Right atrium auricular region (tissue), 2 donors: ENCODE measurements at places on chromosomes 2 and 18. TPM values are rescaled to one million over a fixed set of nuclear protein-coding genes. Genes with fewer than 3 reads are reported as not detected.

GRCh38 chr2:11446733-11447248, 19.2 kb downstream of the E2F6 start:
- DNase-seq = peak; percentile 68

DNA sequence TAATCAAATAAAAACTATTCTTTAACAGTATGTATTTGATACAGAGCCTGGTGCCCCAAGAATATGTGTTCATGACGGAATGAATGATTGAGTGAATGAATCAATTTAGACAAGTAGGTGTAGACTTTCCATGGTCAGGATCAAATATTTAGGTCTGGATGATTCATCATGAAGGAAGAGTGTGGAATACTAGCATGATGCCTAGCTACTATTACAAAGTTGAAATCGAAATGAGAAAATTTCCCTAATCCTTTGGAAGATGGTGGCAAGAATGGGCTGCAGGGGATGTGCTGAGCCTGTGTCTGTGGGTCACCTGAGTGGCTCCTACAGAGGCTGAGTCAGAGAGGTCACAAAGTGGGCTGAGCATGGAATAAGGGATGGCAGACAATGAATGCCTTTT, 3.1 kb upstream of the MALT1 start:
- no peak for DNase-seq

DNA sequence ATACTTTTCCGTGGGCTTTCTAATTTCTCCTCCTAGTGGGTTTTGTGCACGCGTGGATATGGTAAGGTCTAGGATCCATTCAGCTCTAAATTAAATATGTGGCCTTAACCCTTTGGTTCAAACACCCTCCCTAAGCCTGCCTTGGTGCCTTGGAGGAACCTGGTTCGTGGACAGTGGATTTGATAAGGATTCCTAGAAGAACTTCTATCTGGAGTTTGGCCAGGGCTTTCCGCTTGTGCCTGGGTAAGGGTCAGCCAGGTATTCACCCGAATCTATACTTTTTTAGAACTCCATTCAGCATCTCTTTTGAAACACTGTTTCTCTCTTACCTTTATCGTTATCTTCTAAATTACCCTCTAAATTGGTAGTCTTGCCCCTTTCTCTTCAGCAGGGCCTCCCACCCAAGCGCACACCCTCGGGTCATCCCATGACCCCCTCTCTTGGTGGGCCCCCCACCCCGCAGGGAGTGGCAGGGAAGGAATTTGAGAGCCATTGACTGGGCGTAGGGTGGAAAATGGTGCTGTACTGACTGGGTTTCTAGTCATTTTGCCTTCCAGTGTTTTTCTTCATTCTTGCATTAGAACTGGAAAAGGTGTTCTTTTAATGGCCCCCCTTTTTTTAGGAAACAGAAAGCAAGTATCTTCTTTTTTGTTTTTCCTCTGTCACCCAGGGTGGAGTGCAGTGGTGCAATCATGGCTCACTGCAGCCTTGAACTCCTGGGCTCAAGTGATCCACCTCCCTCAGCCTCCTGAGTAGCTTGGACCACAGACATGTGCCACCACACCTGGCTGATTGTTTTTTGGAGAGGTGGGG, 1.8 kb downstream of the SOCS6 start:
- no peak for DNase-seq

DNA sequence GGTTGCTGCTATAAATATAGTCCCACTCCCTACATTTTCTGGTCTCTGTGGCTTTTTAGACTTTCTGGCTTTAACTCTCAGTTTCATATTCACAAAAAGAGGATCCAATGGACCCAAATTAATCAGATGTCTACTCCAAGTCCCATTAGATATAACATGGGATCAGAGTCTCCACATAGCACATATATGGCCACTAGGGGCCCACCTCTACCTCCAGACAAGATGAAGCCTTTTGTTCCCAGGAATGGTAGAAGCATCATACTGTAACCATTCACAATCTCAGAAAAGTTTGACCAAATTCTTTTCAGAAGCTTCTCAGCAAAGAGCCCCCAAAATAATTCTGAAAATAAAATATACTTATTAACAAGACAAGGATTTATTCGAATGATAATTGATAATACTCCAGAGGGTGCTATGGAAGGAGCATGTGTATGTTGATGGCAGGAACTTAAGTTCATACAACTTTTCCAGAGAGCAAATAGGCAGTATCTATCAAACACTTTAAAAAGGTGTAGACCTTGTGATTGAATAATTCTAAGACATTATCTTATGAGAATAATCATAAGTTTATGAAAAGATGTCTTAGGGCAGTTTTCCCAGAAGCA, 382.3 kb upstream of the CRIM1 start:
- no peak for DNase-seq

- peak; percentile 46 for DNase-seq
Measured at GRCh38 chr2:84878896-84879583, 1.8 kb downstream of the TRABD2A start.

GRCh38 chr2:15643791-15644585, 52.3 kb downstream of the DDX1 start:
- no peak for DNase-seq

DNA sequence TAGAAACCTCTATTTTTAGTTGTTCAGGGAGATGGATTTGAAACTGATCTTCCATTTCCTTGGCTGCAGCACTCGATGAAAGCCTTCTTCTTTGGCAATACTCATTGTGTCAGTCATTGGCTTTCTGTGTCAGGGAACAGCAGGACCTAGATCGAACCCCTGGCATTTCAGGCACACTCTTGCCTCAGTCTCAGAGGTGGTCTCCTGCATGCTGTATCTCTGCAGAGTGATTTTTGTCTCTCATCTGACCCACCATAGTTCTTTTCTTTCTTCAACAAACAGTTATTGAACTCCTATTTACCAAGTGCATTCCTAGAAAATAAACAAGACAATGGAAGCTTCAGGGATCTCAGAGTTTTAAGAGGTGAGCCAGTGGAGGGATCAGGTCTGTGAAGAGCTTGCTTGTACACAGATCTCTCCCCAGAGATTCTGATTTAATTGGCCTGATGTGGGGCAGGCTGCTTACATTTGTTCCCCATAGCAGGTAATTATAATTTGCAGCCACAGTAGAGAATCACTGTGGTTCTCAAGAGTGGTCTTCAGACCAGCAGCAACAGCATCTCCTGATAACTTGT, 473.1 kb upstream of the TCF4 start:
- no peak for DNase-seq

DNA sequence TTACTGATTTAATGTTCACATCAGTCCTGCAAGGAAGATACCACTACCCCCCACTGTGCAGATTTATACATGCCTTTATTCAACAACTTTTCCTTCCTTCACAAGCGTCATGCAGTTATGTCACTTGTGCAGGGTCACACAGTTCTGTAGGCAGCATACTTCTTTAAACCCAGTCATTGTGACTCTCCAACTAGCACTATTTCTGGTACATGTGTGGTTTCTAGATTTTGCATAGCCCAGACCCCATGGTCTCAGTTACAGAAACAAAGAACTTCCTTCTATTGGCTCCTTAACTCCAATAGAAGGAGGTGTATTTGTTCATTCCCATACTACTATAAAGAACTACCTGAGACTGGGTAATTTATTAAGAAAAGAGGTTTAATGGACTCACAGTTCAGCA, 333.1 kb downstream of the ZNF516 start:
- DNase-seq = no peak

DNA sequence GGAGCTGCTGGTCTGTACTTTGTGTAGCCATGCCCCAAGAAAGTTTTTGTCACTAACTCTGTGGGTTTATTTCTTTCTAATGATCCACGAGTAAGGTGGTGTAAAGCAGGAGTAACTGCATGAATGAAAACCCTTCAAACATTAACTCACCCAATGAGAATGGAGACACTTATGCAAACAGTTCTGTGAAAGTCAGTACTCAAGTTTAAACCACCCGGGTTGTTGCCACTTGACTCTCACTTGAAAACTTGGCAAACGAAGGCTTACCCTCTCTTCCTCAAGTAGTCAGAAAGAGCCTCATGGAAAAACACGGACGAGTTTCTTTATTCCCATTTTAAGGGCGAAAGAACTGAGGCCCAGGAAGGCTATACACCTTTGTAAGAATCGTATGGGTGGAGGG, 117.5 kb downstream of the MMADHC start:
- no peak for DNase-seq

GRCh38 chr18:73693091-73693490, 454.5 kb downstream of the FBXO15 start:
- no peak for DNase-seq

GRCh38 chr2:132949108-132949507, 279.1 kb upstream of the LYPD1 start:
- DNase-seq = no peak

- DNase-seq = no peak
Measured at GRCh38 chr18:37306432-37306831, 259.2 kb downstream of the CELF4 start.

GRCh38 chr18:59109375-59109774, 30.3 kb upstream of the SEC11C start:
- no peak for DNase-seq

DNA sequence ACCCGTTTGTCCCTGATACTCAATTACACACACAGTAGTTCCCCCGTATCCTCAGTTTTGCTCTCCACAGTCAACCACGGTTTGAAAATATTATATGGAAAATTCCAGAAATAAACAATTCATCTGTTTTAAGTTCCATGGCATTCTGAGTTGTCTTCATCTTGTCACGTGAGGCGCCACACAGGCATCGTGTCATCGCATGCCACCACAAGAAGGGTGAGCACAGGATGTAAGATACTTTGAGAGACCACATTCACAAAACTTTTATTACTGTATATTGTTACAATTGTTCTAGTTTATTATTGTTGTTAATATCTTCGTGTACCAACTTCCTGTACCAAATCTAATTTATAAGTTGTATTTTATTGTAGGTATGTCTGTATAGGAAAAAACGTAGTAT, 17.7 kb downstream of the ADNP2 start:
- DNase-seq = no peak

DNA sequence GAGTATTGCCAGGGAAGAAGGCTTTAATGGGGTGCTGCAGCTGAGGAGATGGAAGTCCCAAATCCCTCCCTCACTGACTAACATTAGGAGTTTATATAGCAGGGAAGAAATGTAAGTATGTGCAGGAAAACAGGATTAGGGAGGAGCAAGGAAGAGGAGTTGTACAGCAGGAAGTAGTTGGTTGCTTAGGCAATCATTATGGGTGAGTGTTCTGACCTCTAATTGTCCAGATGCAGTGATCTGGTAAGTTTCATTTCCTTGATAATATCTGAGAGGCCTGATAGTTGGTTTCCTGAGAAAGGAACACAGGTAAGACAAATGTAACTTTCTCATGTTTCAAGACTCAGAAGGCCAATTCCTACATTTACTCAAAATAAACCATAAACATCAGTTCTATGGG, 331.9 kb upstream of the GULP1 start:
- no peak for DNase-seq

GRCh38 chr18:63514888-63515678, 27.1 kb upstream of the SERPINB12 start:
- DNase-seq = no peak

DNA sequence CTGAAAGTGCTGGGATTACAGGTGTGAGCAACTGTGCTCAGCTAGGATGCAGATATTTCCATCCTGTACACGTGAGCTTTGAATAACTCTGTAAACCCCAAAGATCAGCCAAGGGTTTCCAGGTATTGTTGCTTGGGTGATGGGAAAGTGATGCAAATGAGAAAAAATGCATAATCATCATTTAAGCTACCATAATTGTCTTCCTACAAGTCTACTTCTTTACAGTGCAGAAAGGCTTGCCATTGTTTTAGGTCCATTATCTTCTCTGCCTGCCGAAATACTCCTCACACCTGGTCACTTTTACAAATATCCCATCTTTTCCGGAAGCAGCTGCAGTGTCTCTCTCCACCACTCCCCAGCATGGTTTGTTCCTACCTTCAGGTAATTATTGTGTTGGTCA, 259.8 kb upstream of the CCDC68 start:
- no peak for DNase-seq

- DNase-seq = no peak
Measured at GRCh38 chr2:122692400-122693083, 937.1 kb downstream of the TSN start.

GRCh38 chr2:219207134-219207883, 727 bp downstream of the ZFAND2B start:
- DNase-seq = no peak

DNA sequence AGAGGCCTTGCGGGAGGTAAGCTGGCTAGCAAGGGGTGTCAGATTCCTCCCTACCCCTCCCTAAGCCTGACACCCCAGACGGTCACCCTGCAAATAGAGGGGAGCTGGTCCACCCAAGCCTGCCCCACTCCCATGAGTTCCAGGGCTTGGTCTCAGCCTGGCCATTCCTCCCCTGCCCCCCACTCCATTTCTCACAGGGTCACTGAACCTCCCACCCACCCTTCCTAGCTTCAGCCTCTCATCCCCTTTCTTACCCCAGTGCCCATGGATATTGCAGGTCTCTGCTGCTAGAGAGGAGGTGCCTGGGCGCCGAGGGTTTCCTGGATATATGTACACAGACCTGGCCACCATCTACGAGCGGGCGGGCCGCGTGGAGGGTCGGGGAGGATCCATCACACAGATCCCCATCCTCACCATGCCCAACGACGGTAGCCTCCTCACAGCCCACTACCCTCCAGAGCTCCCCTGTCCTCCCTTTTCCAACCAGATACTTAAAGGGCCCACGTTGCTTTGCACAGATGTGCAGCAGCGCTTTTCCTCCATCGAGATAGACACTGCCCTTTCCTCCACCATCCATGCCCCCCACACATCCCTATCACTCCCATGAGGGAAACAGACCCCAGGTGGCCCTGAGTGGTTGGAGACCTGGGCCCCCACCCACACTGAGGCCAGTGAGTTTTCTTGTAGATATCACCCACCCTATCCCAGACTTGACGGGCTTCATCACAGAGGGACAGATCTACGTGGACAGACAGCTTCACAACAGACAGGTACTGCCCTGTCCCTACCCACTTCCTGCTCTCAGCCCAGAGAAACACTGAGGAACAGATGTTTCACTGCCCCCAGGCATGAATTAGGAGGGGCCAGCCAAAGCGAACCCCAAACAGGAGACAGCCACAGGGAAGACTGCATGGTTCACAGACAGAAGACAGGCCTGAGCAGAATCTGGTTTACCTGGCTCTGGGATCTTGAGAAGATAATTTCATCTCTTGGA, 15.2 kb upstream of the ANKRD53 start:
- DNase-seq = peak; percentile 48

GRCh38 chr18:62201870-62202269, 14.8 kb downstream of the RELCH start:
- no peak for DNase-seq

- DNase-seq = no peak
Measured at GRCh38 chr2:191516260-191516659, 161.7 kb upstream of the NABP1 start.

- DNase-seq = no peak
Measured at GRCh38 chr18:34880403-34880802, 160.8 kb upstream of the MAPRE2 start.

GRCh38 chr2:75666911-75667310, 20.3 kb downstream of the MRPL19 start:
- DNase-seq = no peak

Gene HOXD3
- not detected for total RNA-seq

Gene SLC9A4
- total RNA-seq = not detected

Gene NPAS2
- total RNA-seq = 49.4 TPM

Gene AGXT
- not detected for total RNA-seq

Gene EIF5B
- total RNA-seq = 50.7 TPM

Gene SLC23A3
- 0.33 TPM for total RNA-seq

Gene CHRND
- total RNA-seq = not detected

Gene ASB18
- total RNA-seq = 1.9 TPM

Gene STARD7
- 163 TPM for total RNA-seq

Gene UGT1A3
- total RNA-seq = not detected

Gene SLC5A6
- total RNA-seq = 14.7 TPM

Gene UGT1A4
- total RNA-seq = not detected

Gene DLGAP1
- 1.1 TPM for total RNA-seq

Gene MDH1B
- 0.33 TPM for total RNA-seq

Gene UGP2
- total RNA-seq = 204 TPM
